ENCODE measurements at places on chromosomes 6 and 20.

- DNase-seq = no peak
Observed at GRCh38 chr20:52008874-52009273, 182.7 kb downstream of the ZFP64 start.

DNA sequence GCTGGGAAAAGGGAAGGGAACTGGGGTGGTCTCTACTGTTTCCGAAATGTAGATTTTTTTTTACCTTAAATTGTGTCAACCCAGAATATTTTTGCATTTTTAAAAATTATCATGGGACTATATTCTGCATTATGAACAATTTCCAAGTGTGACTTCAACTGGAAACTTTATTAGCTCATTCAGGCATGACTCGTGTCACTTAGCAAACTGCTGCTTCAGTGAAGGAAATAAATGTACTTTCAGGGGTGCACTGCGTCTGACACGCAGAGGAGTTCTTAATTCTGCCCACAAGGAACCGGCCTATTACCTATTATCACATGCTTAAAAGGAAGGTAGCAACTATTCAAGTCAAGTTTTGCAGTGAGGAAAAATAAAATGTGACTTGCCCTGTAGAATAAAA, 291.3 kb upstream of the PRDM1 start:
- no peak for DNase-seq

- DNase-seq = no peak
Observed at GRCh38 chr6:122035173-122035572, 364.3 kb upstream of the HSF2 start.

DNA sequence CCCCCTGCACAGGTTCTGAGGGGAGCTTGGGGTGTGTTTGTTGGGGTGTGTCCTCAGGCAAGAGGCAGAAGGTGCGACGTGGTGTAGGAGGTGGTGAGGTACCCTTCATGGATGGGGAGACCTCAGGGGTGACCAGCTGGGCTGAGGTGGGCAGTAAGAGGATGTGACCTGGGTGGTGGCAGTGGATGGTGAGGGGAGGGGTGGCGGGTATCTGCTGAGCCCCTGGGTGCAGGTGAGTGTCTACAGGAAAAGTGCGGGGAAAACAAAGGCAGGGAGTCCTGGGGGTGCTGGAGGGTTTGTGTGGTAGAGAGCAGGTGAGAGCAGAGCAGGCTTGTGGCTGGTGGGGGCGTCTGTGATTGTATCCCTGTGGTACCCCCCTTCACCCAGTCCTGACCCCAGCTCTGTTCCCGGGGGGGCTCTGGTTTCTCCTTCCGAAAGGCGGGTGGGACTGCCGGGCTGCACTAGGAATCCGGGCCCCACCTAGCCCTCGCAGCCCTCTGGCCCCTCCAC, 631 bp downstream of the RAET1L start:
- no peak for DNase-seq

DNA sequence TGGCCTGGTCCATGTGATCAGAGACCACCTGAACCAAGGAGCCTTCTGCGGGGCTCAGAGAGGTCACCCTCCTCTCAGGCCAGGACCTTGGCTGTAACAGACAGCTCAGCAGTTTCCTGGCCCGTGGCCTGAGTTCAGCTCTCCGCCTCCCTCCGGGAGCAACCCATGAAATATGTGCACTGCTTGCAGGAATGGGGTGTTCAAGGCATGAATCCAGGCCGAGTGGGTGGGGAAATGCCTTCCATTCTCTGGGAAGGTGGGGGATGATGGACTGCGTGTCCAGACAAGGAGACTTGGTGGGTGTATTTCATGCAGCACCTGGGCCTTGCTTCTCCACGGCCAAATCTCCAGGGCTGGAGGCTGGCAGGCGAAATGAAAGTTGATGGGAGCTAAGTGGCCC, 46.0 kb downstream of the SIRPA start:
- no peak for DNase-seq

DNA sequence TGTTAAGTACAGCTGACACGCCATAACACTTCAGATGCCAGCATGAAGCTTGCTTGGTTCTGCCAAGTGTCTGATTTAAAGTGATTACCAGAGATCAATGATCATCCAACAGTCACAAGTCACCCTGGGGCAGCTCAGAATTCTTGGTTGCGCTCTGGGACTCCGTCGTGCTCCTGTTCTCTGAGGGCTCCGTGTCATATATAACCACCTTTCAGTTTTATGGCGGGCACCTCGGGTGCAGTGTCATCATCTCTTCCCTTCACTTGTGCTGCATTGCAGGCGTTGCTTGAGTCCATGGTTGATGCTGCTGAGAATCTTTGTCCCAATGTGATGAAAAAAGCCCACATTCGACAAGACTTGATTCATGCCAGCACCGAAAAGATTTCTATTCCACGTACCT, 101.4 kb upstream of the SCGN start:
- no peak for DNase-seq

DNA sequence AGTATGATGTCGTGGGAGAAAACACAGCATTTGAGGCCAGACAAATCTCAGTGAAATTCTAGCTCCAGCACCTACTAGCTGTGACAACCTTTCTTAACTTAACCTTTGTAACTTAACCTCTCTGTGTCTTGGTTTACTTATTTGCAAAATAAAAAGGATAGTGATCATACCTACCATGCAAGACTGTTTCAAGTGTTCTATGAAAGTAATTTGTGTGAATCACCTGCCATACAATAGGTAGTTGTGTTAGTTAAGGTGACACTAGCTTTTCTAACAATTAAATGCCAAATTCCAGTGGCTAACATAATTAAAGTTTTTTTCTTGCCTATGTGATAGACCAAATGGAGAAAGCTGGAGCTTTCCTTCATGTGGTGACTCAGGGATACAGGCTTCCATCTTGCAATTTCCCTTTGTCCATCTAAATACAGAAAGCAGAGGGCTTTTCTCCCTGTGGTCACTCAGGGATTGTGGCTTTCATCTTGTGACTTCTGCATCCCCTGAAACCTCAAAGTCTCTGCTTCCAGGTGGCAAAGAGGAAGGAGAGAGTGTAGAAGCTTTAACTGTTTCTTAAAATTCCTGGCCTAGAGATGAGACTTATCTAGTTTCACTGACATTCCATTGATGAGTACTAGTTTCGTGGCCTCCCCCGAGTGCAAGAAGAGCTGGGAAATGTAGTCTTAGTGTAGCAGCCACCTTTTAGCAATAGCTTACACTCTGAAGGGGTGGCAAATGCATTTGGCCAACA, 311.4 kb downstream of the CLIC5 start:
- DNase-seq = no peak

GRCh38 chr20:10669843-10670446, 3.9 kb downstream of the JAG1 start:
- no peak for DNase-seq

GRCh38 chr6:26202811-26203583, 115.8 kb downstream of the HFE start:
- DNase-seq = no peak

- DNase-seq = no peak
Observed at GRCh38 chr6:11754625-11755271, 23.9 kb downstream of the ADTRP start.

DNA sequence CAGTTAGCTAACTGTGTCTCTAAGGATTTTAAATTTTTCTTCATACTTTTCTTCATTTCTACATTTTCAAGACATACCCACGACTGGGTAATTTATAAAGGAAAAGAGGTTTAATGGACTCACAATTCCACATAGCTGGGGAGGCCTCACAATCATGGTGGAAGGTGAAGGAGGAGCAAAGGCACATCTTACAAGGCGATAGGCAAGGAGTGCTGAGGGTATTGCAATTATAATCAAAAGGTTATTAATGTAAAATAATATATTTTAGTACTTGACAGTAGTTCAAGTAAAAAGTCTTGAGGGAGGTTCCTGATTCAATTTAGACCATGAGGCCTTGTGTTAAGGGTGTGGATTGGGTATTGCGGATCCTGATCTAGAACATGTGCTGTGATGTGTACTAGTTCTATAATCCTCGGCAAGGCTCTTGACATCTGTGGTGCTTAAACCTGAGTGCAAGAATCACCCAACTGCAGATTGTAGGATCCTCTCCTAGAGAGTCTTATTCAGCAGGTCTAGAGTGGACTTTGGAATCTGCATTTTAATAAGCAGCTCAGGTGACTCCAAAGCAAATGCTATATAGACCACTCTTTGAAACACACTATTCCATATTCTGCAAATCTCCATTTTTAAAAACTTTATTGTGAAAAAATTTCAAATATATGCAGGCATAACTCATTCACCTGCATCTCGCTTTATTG, 7.2 kb upstream of the ABCC10 start:
- DNase-seq = no peak

DNA sequence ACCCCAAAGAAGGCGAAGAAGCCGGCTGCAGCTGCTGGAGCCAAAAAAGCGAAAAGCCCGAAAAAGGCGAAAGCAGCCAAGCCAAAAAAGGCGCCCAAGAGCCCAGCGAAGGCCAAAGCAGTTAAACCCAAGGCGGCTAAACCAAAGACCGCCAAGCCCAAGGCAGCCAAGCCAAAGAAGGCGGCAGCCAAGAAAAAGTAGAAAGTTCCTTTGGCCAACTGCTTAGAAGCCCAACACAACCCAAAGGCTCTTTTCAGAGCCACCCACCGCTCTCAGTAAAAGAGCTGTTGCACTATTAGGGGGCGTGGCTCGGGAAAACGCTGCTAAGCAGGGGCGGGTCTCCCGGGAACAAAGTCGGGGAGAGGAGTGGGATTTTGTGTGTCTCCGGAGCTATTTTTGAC, 69.6 kb downstream of the HFE start:
- peak; percentile 83 for DNase-seq

DNA sequence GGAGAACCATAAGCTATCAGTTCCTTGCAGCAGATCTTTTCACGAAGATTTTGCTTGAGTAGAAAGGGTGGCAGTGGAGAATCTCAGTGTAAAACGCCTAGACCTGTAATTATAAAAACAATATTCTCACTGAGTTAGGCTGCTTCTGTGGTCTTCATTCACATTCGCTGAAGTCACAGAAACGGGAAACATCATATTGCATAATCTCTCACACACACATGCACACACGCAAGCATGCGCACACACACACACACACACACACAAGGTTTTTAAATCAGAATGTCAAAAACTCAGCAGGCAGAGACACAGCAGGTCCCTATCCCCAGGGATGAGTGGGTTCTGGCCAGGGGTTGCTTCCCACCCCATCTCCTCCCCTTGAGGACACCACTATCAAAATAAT, 175.5 kb downstream of the ATXN1 start:
- no peak for DNase-seq
